Stimulated activated CD8-positive, alpha-beta memory T cell treated with anti-CD3 and anti-CD28 coated beads, Interleukin-4, amount 100 ng/mL, for 4 hours (primary cell): ENCODE measurements at places on chromosomes 3 and 15.

DNA sequence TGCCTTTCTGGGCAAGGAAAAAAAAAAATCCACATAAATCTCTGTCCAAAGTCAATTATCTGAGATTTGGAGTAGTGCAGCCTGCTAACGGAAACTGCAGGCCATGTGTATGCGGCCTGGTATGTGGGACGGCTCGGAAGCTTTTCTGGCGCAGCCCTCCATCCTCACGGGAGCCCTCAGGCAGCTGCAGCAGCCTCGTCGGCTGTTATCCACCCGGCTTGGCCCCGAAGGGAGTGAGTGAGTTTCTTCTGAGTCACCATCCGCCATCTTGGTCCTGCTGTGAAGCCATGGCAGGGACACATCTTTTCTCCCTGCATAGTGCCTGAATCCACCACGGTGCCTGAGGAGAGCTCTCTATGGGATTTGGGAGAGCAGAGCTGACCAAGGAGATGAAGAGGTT, 62.8 kb downstream of the POLR2M start:
- no peak for DNase-seq

- no peak for DNase-seq
Measured at GRCh38 chr3:9780458-9780812, 10.7 kb upstream of the CAMK1 start.

- DNase-seq, result no peak
Measured at GRCh38 chr3:105774444-105775180, 94.2 kb downstream of the CBLB start.

DNA sequence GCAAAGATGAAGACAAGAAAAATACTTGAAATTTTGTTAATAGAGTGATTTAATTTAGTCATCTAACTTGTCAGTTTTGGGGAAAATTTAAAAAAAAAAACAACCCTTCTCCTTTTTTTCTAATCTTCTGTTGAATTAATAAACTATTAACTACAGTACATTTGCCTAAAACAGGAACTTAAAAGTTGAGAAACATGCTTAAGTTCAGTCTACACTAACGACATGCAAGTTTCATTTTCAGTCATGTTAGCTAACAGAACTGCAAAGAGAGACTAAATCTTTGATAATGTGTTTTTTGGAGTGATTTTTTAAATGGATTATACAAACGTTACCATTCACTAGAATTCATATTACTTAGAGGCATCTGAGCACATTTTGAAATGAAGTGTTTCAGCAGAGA, 71.9 kb upstream of the MBNL1 start:
- DNase-seq, result no peak

DNA sequence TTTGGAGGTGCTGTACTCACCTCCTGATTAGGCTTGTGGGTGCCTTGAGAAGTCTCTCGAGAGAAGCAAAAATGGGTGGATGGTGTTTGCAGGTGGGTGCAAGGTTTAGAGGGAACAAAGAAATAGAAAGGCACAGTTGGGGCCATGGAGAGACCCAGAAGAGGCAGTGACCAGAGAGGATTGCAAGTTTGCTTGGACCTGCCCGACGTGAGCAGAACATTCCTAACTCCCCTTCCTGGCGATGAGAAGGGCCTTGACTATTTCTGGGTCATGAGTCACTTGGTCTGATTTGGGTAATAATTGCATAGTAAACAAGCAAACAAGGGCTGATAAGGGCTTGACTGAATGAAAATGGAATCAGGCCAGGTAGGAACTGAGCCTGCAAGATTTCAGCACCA, 7.0 kb upstream of the CTSH start:
- DNase-seq, result no peak
